ENCODE measurements at places on chromosomes 6 and 20. TPM values are rescaled to one million over a fixed set of nuclear protein-coding genes. Genes with fewer than 3 reads are reported as not detected.

DNA sequence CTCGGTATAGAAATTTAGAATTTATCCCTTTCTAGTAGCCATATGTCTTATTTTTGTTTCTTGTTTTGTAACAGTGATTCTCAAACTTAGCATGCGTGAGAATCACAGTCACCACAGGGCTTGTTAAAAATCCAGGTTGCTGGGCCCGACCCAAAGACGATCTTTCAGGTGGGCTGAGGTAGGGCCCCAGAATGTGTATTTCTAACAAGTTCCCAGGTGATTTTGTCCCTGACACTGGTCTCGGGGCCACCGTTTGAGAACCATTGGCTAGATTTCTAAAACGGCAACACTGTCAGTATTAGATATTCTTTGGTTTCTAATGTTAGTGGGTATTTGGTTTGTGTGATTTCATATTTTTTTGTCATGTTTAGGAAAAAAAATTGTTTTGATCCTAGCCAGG is 9.9 kb downstream of the PFDN4 start:
- DNase-seq, result no peak

DNA sequence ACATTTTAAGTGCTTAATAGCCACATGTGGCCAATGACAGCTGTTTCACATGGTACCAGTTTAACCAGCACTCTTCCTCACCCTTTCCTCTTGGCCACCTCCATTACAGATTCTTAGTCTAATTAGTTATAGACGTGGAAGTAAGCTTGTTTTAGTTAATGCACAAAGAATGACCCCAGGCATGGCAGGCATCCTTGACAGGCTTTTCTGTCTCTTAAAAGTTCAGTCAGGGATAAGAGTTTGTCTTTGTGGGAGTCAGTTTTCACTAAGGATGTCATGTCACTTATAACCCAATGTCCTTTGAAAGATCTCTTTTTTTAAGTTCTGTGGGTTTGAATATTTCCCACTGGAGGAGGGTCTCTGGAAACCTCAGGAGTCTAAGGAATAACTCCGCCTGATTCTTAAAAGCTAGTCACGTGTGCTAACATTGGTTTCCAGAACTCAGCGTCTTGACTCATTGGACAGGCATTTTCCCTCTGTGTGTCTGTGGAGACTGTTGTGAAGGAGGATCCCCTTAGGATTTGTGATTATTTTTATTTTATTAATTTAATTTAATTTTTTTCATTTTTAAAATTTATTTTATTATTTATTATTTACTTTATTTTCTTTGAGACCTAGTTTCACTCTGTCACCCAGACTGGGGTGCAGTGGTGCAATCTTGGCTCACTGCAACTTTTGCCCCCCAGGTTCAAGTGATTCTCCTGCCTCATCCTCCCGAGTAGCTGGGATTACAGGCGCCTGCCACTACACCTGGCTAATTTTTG is 171.4 kb downstream of the ZFAND3 start:
- DNase-seq, result no peak

DNA sequence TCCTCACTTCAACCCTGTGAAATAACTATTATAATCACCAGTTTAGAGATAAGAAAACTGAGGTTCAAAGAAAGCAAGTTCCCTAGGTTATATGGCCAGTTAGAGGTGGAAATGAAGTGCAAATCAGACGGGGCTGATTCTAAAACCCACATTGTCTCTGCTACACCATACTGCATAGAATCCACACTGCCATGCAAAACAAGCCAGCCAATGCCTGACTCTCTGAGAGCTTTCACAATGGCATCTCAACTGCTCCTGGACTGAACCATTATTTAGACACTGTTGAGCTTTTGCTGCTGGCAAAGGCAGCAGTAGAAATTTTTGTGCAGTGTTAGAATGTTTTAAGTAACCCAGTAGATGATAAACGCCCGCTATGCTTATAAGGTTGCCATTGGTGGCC is 195.2 kb upstream of the CNR1 start:
- DNase-seq, result no peak

GRCh38 chr6:25497383-25498040 is 154.5 kb upstream of the SCGN start:
- DNase-seq, result no peak

The PLCB1 gene
- total RNA-seq, result 1.4 TPM
